AG04450 (cell line): ENCODE measurements at places on chromosomes 12 and 14.

- no peak for DNase-seq
Observed at GRCh38 chr14:24279301-24280186, 8.1 kb upstream of the RABGGTA start.

DNA sequence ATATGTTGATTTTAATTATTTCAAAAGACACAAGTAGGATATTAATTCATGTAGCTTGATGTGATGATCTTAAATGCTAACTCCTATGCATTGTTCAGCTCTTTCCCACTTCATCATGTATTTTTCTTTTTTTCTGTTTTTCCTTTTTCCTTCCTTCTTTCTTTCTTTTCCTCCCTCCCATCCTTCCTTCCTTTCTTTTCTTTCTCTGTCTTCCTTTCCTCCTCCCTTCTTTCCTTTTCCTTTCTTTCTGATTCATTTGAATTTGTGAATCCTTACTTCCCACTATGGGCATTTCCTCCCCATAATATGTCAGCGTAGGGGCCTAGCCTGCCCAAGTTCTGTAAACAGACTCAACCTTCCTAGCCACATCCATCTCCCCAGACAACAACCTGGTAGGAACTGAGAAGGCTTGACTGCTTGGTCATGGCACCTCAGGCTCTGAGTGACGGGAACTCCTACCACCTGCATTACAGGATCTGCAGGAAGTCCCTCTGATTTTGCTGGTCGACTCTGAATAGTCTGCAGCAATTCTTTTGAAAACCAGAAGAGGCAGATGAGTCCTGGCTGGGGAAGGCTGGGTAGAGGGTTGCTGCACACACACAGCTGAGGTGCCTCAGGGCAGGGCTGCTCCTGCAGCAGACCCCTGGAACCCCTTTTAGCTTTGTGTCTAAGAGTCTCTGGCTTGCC, 33.4 kb upstream of the BHLHE41 start:
- DNase-seq: no peak

- no peak for DNase-seq
Observed at GRCh38 chr12:29051221-29051620, 97.9 kb upstream of the FAR2 start.

DNA sequence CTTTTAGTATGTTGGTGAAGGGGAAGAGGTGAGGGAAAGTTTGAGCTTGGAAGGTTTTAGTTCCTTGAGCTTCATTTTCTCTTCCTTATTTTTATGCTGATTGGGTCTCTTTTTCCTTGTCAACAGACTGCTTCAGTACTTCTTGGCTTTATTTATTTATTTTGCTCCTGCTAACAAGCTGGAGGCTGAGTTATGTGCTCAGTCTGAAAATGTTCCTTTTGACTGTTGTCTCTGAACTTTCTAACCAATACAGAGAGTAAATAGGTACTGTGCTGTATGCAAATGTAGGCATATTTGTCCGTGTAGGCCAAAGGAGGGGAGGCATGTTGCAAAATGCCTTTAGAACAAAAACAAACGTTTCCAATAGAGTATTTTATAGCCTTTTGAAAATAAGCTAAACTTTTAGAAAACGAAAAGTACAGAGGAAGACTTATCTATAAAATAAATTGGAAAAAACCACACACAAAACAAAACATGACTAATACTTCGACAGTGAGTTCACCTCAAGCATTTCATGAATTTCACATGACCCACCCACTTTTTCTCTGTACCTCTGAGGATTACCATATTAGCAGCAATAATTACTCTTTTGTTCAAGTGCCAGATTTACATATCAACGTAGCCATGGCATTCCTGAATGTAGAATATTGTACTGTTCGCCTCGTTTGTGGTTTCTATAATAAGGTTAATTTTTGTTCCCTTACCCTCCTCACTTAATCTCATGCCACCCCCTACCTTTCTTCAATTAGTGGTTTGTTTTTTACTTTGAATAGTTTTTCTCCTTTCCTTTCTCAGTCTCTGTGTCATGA, 4.7 kb upstream of the CREBL2 start:
- DNase-seq: no peak

GRCh38 chr12:31519511-31519910, 71.4 kb downstream of the DENND5B start:
- no peak for DNase-seq

DNA sequence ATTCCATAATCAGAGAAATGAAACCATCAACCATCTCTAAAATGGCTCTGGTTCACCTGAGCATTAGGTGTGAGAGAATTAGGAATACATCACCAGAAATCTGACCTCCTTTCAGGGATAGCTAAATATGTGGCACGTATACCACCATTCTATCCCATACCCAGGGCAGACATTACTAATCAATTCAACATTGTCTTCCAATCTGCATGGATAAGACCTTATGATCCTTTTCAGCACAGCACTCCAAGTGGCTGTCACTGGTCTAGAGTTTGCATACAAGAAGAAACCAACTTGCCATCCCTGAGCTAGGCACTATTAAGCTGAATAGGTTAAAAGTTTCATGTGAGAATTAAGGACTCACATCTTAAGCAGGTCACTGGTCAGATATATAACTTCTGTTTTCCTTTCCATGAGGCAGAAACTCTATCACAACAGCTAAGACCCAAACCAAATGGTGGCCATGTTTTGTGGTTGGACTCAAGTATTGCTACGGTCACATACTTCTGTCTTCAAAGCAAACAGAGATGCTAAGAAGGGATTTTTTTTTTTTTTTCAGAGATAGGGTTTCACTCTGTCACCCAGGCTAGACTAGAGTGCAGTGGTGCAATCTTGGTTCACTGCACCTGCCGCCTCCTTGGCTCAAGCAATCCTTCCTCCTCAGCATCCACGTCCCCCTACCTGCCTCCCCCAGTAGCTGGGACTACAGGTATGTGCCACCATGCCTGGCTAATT, 249.0 kb downstream of the DPF3 start:
- DNase-seq: no peak

DNA sequence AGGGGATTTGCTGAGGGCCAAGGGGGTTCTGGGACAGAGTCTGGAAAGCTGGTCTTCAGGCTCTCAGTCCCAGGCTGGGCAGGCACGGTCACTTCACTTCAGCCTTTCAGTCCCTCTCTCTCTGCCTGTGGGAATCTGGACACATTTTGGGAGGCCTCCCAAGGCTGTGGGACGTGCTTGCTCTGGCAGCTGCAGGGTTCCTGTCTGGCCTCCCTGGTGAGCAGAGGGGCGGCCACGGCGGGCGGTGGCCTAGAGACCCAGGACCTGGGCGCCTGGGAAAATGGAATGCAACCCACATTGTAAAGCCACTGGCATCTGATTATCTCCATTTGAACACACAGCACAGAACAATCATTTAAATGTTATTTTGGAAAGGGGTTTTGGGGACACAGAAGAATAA, 10.1 kb upstream of the ALDH2 start:
- no peak for DNase-seq

GRCh38 chr12:2739832-2740641, 54.7 kb upstream of the FKBP4 start:
- DNase-seq: peak; percentile 1

- DNase-seq: no peak
Observed at GRCh38 chr14:75849300-75849895, 132.4 kb downstream of the TGFB3 start.

GRCh38 chr14:104284636-104285507, 146.5 kb downstream of the KIF26A start:
- DNase-seq: no peak

DNA sequence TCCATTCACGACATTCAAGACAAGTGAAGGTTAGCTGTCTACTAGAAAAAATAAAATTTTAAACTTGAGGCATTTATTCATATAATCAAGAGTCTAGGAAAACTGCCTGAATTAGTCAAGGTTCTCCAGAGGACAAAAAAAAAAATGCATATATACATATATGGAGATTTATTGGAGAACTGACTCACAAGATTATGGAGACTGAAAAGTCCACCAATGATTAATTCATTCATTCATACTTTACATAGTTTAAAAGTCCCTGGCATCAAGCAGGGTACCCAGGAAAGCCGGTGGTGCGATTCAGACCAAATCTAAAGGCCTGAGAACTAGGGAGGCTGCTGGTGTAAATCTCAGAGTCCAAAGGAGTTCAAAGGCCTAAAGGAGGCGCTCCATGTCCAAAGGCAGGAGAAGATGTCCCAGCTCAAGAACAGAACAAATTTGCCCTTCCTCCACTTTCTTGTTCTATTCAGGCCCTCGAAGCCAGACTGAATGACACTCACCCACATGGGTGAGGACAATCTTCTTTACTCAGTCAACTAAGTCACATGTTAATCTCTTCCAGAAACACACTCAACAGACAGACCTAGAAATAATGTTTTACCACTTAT, 64.3 kb downstream of the ANKS1B start:
- no peak for DNase-seq

DNA sequence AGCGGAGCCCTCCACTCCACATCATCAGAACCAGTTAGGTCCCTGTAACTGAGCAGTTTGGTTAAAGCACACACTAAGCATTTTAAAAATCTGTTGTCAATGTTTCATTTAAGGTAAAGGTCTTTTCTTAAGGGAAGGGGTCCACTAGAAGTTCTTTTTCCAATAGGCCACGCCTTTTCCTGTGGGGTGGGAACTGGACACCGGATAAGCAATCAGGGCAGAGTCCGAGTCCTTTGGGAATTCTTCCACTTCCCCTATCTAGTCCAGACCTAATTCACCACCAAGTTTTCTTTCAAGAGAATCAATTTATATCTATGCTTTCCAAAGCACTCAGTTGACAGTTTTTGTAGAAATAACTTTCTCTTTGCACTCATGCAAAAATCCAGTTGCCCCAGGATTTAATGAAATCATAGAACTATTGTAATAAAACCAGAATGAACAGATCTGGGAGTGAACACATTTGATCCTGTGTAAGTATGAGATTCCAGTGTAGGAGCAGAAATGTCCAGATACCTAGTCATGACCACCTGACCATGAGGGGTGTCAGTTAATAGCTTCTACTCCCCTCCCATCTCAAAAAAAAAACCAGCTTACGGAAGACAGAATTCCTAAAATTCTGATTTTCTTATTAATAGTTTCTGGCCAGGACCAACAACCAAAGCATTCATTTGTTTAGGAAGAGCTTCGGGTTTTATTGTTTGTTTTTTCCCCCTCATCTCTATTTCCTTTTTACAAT, 11.7 kb downstream of the VPS37B start:
- no peak for DNase-seq

DNA sequence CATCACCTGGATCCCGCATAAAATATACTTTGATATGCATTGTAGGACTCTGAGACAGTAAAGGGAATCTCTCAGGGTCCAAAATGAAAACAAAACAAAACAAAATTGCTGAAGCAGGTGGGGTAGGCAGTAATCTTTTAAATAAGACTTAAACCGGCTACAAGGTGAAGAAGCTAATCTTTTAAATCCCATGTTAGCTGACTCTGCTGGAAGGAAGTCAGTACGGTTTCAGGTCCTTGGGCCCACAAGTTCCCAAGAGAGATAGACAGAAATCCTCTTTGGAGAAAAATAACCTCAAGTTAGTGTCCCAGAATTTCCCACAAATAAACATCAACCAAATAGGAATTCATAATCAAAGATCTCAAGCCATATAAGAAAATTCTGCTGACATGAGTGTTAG, 5.0 kb upstream of the EPS8 start:
- DNase-seq: no peak

DNA sequence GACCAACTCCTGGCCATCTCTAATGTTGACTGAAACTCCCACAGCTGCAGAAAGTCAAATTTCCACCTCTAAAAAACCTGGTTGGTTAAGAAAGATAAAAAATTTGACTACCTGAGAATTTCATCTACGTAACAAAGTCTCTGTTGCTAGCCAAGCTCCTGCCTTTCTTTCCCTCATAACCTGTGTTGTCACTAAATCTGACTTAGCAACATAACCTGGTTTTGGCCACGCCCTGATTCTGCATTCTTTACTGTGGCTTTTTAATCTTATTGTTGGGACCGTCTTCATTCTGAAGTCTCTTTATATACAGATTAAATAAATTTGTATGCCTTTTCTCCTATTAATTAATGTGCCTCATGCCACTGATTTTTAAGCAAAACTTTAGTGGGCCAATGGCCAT, 16.1 kb upstream of the CD69 start:
- no peak for DNase-seq

DNA sequence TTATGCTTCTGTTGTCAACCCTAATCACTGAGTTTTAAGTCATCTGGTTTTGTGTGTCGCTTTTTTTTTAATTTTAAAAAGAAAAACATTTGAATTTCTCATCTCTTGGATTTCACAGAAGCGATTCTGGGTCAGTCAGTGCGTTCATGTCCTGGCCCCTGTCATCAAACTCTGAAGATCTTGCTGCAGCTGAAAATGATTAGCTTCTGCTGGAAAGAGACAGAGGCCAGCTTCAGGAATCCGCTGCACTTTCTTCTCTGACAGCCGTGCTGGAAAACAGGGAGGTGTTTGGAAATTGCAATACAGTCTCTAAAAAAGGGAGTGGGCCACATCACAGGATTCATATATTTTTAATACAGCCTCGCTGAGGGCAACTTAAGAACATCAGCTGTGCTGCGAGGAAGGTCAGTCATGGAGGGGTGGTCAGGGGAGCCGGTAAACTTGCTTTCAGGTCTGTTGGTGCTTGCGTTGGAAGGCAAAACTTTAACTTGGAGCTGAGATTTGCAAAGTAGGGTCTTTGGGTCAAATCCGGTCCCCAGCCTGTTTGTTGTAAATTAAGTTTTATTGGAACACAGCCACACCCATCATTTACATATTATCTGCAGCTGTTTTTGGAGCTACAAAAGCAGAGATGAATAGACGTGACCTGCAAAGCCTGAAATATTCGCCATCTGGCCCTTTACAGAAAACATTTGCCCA, 190.8 kb downstream of the AACS start:
- no peak for DNase-seq

DNA sequence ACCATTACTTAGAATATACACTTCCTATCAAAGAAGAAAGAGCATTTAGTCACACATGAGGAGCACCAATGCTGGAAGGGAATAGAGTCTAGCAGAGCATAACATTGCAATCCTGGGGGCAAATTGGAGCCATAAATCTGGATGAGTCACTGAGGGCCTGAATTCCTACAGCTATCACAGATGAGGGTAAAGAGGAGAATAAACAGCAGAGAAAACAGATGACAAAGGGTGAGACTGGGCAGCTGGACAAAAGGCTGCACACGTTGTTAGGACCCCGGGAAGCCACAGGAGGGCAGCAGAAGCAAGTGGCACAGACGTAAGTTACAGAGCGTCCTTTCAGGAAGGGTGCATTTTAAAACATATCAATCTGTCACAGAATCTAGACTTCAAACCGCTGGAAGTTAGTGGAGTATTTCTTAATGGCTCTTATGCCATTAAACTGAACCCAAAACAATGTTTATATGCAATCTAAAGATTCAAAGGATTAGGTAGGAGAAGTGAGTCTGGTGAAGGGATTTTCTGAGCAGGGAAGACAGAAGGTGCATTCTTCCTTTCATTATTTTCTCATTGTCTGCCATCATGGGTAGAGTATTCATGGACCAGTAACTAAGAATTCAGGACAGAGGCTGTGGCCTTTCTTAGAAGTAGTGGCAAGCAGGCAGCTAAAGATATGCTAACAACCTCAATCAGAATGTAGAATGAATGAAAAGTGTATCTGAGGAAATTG, 159.8 kb upstream of the DAAM1 start:
- peak; percentile 93 for DNase-seq

- no peak for DNase-seq
Observed at GRCh38 chr12:126772171-126772864, 1494.7 kb upstream of the TMEM132C start.

GRCh38 chr12:43776498-43776897, 17.7 kb downstream of the IRAK4 start:
- no peak for DNase-seq
